ENCODE measurements at places on chromosomes 4 and X.

DNA sequence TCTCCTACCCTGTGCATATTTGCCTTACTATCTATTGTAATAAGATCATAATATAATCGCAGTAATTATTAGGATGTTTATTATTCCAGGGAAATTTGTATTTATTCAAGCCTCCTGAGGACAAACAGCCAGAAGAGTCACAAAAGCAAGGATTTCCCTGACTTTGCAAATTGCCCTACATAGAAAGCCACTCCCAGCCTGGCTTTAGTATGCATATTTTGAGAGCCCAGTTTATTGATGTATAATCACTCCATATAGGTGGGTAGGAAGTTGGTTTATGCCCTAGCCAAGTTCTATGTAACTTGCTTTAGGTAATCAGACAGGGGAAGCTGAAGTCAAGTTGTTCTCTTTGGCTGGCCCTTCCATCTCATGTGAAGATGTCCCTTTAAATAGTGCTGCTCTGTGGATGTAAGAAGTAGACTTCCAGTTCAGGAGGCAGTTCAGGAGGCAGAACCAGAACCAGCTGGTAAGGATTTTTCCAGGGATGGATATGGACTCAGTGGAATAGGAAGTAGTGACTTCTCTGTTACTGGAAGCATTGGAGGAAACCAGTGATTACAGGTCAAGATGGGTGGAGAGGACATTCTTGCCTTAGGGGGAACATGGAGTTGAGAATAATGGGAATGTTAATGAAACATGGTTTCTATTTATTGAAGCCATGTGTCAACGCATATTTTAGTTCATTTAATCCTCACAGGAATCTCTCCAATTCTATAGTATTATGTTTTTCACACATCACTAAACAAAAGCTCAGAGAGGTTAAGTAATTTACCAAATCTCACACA lies 70.5 kb upstream of the KIT start:
- DNase-seq, result no peak

GRCh38 chr4:111475666-111476065 lies 669.6 kb upstream of the FAM241A start:
- DNase-seq, result no peak

DNA sequence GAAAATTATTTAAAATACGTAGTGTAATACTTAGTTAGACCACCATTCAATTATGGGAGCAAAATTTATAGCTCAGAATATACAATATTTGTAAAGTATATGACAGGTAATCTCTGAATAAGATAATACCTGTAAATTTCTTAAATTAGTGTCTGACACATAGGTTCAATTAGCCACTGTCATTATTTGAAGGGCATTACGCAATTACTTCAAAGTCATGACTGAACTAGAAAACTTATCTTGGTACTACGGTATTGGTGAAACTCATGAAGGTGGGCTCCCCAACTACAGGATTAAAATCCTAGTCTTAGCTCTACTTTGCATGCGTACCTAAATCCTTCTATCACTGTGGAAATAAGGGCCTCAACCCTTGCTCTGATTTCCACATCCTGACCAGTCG lies 860.7 kb downstream of the PCDH19 start:
- no peak for DNase-seq

DNA sequence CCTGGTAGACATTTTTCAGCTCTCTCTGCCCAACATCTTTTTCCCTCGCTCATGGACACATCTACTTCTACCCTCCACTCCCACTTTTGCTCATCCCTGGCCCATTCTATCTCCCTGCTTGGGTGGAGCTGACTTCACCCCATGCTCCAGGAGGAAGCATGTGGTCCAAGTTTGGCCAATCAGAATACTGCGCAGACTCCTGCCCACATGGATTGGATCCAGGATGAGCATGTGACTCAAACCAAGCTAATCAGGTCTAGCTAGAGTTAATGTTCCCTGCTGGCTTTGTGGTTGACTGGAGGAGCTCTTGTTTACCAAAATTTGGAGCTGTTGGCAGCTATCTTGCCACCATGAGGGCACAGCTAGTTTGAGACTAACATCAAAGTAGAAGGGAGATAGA lies 22.7 kb downstream of the SMIM20 start:
- DNase-seq, result no peak
